ENCODE measurements at places on chromosomes 5 and 9.

DNA sequence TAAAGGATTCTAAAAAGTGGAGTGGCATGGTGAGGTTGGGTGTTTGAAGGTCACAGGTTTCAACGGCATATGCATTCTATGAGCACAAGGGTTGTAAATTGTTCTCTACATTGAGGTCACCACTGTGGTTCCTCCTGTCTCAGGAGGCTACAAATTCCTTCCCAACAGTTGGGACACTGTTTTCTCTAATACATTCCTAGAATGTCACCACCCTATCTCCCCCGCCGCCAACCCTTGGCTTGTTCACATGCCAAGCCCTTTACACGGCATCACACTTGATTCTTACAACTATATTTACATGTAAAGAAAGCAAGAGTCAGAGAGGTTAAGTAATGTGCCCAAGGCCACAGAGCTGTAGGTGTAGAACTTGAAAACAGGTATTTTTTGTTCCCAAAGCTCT lies 315.1 kb downstream of the RAB3C start:
- DNase-seq: no peak

DNA sequence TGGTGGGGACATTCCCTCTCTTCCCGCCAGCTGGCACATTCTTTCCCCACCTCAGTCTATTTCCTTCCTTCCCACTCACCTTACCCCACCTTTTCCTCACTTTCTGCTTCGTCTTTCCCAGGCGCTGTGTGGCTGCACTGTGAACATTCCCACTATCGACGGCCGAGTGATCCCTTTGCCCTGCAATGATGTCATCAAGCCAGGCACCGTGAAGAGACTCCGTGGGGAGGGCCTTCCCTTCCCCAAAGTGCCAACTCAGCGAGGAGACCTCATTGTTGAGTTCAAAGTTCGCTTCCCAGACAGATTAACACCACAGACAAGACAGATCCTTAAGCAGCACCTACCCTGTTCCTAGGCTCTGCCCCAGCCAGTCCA lies 7.3 kb downstream of the DNAJB5 start:
- no peak for DNase-seq

- no peak for DNase-seq
Measured at GRCh38 chr5:378976-379742, 57.6 kb downstream of the AHRR start.

DNA sequence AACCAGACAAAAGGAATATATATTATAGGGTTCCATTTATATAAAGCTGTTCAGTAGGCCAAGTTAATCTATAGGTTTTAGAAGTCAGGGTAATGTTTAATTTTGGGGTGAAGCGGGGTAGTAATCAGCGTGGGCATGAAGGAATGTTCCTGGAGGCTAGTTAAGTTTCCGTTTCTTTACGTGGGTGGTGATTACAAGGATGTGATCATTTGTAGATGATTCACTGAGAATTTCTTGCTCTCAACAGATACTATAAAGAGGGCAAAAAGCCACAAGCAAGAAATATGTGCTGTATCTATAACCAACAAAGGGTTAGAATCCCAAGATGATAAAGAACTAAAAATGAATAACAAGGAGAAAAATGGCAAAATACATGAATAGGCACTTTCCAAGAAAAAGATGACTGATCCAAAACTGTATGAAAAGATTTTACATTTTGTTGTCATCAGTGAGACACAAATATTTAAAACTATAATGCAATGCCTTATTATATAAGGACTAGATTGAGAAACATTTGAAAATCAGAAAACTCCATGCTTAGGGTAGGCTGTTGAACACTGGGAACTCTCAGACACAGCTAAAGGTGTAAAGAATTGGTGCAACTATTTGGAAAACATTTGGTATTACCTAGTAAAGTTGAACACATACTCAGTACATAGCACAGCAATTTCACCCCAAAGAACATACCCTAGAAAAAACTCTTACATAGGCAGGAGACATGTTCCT lies 224.3 kb upstream of the S1PR3 start:
- DNase-seq: no peak

DNA sequence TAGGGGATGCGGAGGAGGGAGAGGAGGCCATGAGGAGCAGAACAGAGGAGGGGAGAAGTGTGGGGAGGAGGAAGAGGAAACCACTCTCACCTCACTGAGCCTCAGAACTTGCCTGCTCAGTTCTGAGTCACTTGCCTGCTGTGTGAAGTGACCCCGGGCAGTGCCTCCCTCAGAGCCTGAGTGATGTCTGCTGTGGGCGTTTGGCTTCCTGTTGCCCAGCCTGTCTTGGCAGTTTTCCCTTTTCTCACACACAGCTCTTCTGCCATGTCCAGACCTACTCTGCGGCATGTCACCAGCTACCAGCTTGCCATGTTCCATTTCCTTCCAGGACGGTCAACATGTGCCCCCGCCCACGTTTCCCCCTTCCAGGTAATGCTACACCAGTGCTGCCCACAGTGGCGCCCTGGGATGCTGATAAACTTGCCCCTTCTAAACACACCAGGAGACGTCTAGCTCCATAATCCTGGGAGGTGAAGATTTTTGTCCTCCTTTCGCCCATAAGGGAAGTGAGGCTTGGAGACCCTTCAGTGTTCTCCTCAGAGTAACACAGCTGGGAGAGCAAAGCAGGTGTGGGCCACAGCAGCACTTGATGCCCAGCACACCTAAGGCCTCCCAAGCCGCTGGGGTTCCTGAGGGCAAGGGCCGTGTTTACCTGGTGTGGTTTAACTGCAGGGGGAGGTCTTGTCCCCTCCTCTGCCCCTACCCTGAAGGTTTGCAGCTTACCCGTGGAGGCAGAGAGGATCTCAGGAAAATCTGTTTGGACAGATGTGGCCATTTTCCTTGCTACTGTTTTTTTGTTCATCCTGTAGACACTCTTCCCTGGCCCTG lies 63.8 kb upstream of the RNF130 start:
- no peak for DNase-seq

All from Caco-2 (cell line).